ENCODE measurements at places on chromosomes 16 and 17.

- no peak for DNase-seq
These were observed 80.6 kb downstream of the MGAT5B start for GRCh38 chr17:76948726-76949342.

GRCh38 chr17:51913491-51914205 lies 244.9 kb downstream of the CA10 start:
- DNase-seq: no peak

- DNase-seq: no peak
These were observed 2.5 kb downstream of the SLC22A31 start for GRCh38 chr16:89197633-89198416.

GRCh38 chr17:18961634-18962493 lies 9.9 kb downstream of the SLC5A10 start:
- DNase-seq: no peak

GRCh38 chr17:56292578-56292977 lies 139.3 kb downstream of the ANKFN1 start:
- no peak for DNase-seq

DNA sequence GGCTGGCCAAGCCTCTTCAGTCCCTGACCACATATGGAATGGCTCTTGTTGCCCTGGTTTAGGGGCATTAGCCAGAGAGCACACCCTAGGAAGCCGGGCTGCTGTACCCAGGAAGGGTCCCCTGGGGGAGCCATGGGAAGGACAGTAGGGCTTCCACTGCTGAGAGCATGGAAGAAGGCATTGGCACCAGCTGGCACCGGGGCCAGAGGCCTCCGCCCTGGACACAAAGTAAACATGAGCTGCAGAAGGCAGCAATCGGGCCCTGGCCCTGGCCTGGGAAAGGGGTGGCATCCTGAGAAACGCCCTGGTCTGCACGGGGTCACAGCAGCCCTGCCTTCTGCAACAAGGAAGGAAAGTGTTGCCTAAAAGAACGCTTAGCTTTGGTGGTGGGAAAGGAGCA lies 49.4 kb downstream of the VAC14 start:
- no peak for DNase-seq

DNA sequence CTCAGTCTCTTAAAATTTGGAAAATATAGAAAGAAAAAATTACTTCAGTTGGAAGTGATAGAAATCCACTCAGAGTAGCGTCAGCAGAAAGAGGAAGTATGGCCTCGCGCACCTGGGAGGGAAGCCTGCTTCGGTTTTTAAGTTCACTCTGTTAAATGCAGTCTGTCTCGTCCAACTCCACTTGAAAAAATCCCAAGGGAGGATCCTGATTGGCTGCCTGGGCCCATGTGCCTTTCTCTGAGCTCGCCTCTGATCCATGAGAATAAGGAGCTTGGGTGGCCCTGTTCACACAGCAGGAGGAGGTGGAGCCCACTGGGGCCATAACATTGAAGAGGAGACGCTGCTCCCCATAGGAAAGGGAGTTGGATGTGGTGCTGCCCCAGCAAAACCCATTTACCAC lies 40.7 kb downstream of the DNAJA2 start:
- DNase-seq: no peak

DNA sequence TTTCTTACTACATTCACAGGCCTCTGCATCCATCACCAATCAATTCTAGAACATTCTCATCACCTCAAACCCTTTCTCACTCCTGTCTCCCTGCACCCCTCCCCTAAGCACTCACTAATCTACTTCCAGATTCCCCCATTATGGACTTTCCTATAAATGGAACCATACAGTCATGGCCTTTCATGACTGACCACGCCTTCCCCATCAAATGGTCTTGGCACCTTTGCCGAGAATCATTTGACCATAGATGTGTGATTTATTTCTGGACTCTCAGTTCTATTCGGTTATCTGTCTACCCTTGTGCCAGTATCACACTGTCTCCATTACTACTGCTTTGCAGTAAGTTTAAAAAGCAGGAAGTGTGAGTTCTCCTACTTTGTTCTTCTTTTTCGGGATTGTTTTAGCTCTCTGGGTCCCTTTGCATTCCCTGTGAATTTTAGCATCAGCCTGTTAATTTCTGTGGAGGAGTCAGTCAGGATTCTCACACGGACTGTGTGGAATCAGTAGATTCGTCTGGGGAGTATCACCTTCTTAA lies 27.5 kb downstream of the GTF3C1 start:
- no peak for DNase-seq

DNA sequence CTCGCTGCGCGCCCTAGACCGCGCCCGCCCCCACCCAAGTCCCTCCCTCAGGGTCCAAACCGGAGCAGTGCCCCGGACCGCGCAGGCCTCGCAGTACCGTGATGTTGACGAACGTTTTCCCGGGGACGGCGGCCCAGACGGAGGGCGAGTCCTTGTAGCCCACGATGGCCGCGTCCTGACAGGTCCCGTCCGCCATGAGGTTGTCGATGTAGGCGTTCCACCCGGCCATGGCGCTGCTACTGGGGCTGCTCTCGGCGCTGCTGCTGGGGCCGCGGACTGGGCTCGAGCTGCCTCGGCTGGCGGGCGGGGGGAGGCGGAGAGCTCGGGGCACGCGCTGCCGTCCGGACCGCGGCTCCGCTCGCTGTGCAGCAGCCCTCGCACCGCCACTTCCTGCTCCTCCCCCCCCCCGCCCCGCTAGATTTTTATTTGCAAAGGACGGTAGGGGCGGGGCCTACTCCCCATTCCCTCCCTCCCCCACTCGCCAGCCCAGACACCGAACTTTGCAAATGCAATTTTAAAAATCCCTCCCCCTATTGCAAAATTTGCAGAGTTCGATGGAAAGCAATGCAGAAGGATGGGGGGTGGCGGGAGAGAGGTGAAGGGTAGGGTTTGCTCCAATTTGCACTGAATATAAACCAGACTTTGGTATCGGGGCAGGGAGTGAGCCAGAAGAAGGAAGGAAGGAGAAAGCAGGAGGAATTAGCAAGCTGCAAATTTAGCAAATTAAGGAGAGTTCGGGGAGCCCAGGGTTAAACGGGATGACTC lies at the start of gene PFN1:
Gene PFN1, minus strand, starts transcription at position 365 of the 765 bp plus-strand sequence. Its CDS starts 136 bp downstream, at position 229.
- DNase-seq: peak; percentile 80
